ENCODE measurements at places on chromosomes 5 and 9. TPM values are rescaled to one million over a fixed set of nuclear protein-coding genes. Genes with fewer than 3 reads are reported as not detected.
A peak's percentile ranks its signal among the peaks of the same experiment; 100 is the strongest.

Gene TMEM171
- total RNA-seq: 0.43 TPM

- peaks cover 4% of the 10 kb centered on the region for H3K4me1 ChIP-seq
- DNase-seq: no peak
- H3K4me3 ChIP-seq: peak overlapping the region; percentile 92
Measured at GRCh38 chr9:94031380-94031779, 52.9 kb upstream of the PTPDC1 start.

GRCh38 chr5:16455668-16456067 lies 9.9 kb downstream of the ZNF622 start:
- peaks cover 66% of the 10 kb centered on the region for H3K36me3 ChIP-seq
- no peak for DNase-seq
- H3K4me1 ChIP-seq: peaks cover 32% of the 10 kb centered on the region

GRCh38 chr5:174724484-174725260 lies at the start of gene MSX2:
TSS of gene MSX2 (plus strand) at chr5:174724582. CDS start at chr5:174724660, 78 bp downstream.
- H3K4me1 ChIP-seq: peaks cover 13% of the 10 kb centered on the region
- peak; percentile 93 for DNase-seq
- peak within 1 kb of the TSS; percentile 59 for H3K4me3 ChIP-seq
- peaks cover 89% of the 10 kb centered on the region for H3K27me3 ChIP-seq

- H3K27ac ChIP-seq: no peak overlapping the region
- no peaks in the 10 kb centered on the region for H3K36me3 ChIP-seq
- no peak overlapping the region for H3K4me3 ChIP-seq
- H3K4me1 ChIP-seq: no peaks in the 10 kb centered on the region
- DNase-seq: no peak
Measured at GRCh38 chr9:20499013-20499412, 123.3 kb downstream of the MLLT3 start.

Gene FIBCD1
- total RNA-seq: 2.7 TPM

Gene MAMDC4
- 12.9 TPM for total RNA-seq
